SHP77 treated with DMSO at 0.1 percent for 48 hours (cell line): ENCODE measurements at places on chromosomes 4 and X.

DNA sequence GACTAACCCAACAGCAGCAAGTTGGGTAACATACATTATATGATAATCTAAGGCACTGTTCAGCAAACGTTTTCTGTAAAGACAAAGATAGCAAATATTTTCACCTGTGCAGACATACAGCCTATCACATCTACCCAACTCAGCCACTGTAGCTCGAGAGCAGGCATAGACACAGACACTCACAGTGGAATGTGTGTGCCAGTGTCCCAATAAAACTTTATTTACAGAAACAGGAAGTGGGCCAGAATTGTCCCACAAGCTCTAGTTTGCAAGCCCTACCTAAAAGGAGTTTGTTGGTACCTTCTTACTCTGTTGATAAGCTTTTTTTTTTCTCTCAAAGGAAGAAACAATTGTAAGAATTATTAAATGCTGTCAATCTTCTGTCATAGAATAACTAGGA is 11.9 kb upstream of the FAM9A start:
- no peak for DNase-seq

GRCh38 chrX:15564981-15565579 is 35.7 kb downstream of the ACE2 start:
- peak; percentile 31 for DNase-seq

DNA sequence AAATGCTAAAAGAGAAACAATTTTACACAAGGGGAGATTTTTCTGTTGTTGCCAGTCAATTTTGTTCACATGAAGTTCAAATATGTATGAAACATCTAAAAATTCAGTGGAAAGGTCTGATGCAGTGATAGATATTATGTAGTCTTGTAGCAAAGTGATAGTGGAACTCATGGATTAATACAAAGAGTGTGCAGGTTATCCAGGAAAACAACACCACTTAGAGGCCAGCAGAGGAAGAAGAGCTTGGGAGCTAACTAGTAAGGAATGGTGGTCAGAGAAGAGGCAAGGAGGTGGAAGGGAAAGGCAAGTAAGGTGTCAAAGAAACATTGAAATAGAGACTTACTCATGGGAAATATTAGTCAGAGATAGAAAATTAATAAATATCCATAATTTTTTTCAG is 395.6 kb downstream of the MAPK10 start:
- no peak for DNase-seq

- DNase-seq, result no peak
These were observed at the start of gene LNX1 for GRCh38 chr4:53591372-53591892. TSS of gene LNX1 (minus strand) at chr4:53591486. CDS start at chr4:53574002, 17,484 bp downstream.

GRCh38 chr4:142211444-142211843 is 575.1 kb downstream of the IL15 start:
- no peak for DNase-seq

DNA sequence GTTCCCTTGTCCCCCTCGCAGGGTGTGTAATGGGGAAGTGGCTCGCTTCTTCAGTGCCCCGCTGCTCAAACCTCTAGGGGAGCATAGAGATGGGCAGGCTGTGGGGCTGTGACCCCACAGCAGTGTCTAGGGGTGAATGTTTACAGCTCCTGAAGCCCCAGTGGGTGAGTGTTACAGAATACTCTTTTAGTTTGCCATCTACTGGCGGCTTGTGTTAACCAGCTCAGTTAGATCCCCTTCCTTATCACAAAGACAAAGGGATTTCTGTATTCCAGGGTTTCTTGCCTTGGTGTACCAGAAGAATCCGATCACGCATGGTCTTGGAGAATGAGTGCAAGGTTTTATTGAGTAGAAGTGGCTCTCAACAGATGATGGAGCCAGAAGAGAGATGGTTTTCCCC is 108.1 kb upstream of the IQCM start:
- no peak for DNase-seq

- DNase-seq, result no peak
These were observed 7.3 kb downstream of the CCDC110 start for GRCh38 chr4:185464183-185464582.

DNA sequence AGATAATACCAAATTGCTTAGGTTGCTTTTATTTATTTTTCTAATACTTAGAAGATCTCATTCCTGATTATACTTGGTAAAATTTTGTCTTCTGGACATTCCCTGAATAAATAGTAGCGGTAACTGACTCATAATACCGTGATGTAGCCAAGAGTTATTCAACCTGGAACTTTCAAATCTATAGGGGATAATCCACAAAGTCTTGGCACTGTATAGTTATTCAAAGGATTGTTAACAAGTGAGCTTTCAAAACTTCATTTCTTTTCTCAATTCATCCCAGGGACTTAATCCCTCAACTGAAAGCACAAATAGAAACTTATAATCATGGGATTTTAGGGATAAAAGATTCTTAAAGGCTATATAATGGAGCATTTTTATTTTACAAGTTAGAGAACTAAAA is 1383.3 kb downstream of the FAM133A start:
- DNase-seq, result no peak

- no peak for DNase-seq
These were observed 66.5 kb downstream of the CHIC2 start for GRCh38 chr4:53997898-53998297.

DNA sequence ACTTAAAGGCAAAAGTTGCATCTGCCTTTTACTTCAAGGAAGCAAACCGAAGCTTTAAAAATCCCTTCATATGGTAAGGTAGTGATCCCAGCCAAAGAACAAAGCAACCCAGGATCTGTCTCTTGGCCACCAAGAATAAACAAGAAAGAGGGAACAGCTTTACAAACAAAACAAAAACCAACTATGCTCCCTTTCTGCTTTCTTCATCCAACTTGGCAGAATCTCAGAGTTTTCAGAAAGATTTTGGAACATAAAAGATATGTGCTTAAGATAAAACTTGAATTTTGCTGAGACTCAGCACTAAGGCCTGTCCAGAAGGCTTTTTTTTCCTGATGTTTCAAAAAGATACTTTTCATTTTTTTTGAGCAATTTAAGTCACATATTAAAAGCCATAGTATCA is 94.0 kb downstream of the COL4A6 start:
- DNase-seq, result no peak

DNA sequence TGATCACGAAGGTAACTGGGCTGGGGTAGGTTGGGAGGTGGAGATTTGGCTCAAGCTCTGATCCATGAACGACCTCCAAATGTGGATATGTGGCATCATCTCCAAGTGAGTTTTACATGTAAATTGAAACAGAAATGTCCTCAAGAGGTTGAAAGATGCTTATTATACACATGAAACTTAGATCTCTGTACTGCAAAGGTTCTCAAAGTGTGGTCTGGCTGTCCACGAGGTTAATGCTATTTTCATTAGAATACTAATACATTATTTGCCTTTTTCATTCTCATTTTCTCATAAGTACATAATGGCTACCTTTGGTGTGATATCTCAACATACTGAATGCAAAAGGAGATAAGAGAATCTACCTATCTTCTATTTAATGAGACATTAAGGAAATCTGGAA is 198.2 kb downstream of the RASL11B start:
- no peak for DNase-seq

- DNase-seq, result no peak
These were observed 36.7 kb downstream of the PCDH18 start for GRCh38 chr4:137495578-137495977.

DNA sequence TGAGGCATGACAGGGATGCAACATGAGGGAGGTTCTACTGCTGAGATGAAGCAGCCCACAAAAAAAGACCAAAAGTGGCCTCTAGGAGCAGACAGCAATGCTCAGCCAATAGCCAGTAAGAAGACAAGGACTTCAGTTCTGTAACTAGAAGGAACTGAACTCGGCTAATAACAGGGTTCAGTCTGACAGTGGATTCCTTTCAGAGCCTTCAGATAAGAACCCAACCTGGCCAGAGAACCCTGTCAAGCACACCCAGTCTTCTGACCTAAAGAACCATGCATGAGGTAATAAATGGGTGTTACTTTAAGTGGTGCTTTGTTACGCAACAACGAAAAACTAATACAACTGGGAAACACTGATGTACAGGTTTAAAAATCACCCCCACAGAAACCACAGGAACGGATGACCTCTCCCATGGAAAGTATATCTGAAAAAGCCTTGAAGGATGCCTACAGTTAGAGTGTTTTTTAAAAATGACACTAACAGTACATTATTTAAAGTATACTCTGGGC is 94.6 kb downstream of the PAPSS1 start:
- no peak for DNase-seq

DNA sequence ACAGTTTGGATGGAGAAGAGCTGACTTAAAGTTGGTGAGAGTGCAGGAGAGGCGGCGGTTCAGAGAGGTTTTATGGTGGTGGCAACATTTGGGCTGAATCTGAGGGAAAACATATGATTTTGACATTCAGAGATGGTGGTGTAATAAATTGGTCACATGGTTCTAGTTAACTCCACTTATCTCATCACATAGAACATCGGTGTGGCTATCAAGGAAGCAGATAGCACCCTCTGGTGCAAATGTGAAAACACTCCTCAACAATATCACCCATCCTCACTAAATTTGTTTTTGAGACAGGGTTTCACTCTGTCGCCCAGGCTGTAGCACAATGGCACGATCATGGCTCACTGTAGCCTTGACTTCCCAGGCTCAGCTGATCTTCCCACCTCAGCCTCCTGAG is 28.8 kb downstream of the SUPT20HL2 start:
- DNase-seq, result no peak

DNA sequence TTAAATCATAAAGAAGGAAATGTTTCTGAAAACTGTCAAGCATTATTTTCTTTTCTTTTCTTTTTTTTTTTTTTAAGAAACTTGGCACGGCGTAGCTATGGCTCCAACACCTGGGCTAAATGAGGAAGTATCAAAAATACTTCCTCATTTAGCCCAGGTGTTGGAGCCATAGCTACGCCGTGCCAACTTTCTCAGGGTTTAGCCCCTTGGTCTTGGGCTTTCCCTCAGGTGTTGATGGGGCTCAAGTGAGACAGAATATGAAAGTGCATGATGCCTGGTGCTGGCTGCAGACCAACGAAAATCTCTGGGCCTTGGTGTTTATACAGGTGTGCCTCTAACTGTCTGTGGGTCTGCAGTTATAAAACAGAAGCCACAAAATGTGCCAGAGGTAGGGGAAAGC is 132.7 kb downstream of the ARHGAP24 start:
- peak; percentile 93 for DNase-seq

GRCh38 chr4:67019686-67020437 is 525.4 kb downstream of the CENPC start:
- DNase-seq, result no peak

DNA sequence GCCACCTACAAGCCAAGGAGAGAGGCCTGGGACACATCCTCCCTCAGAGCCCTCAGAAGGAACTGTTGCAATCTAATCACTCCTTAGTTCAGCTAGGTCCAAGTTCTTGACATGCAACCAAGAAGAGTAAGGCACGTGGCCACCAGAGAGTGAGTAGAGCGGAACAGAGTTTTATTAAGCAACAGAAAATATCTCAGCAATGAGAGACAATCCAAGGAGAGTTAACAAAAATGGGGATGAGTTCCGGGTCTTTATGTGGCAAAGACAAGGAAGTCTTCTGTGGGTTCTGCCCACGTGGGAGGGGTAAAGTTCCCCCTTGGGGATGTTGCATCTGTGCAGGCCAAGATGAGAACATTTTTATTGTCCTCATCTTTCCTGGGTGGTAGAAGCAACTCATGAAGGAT is 38.5 kb upstream of the PROM1 start:
- no peak for DNase-seq

- no peak for DNase-seq
These were observed 1889.4 kb downstream of the C4orf33 start for GRCh38 chr4:130985371-130985770.

DNA sequence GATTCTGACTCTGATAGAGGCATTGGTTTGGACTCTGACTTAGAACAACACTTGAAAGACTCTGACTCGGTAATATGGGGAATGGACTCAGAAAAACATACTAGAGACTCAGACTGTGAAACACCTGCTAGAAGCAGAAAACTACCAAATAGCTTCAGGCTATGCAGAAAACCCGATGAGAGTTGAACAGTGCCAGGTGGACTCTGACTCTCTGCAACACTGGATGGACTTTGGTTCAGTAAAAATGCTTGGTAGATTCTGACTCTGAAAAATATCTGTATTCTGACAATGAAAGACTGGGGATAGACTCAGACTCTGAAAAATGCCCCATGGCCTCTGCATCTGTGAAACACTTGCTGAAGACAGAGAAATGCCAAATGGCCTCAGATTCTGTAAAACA is 215.1 kb upstream of the HDX start:
- DNase-seq, result no peak

- DNase-seq, result no peak
These were observed 68.4 kb downstream of the PDLIM5 start for GRCh38 chr4:94519925-94520789.

DNA sequence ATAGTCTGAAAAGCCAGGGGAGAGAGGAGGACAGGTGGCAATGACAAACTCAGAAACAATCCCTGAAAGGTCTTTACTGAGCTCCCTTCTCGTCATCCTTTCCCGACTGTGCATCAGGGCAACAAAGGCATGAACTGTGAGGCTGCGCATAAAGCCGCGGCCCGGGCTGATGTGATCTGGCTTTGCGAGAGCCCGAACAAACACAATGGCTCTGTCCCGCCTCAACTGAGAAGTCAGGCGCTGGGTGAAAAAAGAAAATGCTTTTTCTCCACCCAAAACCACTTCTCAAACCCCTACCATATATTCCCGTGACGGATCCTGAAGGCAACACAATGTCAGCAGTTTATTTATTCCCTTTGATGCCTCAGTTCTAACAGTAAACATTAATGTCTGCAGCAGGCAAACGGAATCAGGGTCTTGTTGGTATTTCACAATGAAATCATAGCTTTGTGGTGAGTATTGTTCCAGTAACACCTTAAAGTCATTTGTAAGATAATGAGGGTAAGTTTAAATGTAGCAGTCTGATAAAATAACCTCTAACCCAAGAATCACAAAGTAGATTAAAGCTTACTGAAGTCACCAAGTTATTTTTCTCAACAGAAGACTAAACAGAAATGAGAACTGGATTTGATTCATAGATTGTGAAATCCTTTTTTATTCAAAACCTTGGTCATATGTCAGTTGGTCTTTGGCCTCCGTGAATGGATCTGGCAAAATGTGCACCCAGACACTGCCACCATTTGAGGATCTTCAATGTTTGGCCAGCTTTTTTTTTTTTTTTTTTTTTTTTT is 67.4 kb downstream of the APBB2 start:
- no peak for DNase-seq

DNA sequence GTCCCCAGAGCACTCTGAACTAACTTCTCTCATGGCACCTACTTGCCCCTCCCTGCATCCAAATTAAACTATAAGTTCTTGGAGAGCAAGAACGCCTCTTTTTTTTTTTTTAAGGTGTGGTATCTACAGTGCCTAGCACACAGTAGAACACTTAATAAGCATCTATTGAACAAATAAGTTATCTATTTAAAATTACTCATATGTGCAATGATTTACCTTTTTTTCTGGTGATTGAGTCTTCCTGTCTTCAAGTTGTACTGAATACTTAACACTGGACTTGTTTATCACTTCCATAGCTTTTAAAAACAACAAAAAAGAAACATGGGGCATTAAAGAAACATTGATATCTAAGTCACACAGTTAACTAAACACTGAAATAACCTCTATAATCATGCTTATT is 29.1 kb downstream of the HAUS3 start:
- DNase-seq, result no peak

- no peak for DNase-seq
These were observed 9.8 kb downstream of the DGKQ start for GRCh38 chr4:963276-964225.
